ENCODE measurements at places on chromosomes 5 and 9. TPM values are rescaled to one million over a fixed set of nuclear protein-coding genes. Genes with fewer than 3 reads are reported as not detected.

Gene SH2D3C
- total RNA-seq = not detected

Gene TYRP1
- total RNA-seq = not detected

Gene HRH2
- not detected for total RNA-seq

Gene ESM1
- 12.9 TPM for total RNA-seq

Gene PIP5K1B
- not detected for total RNA-seq

Gene TXNDC8
- not detected for total RNA-seq

Gene GLT6D1
- total RNA-seq = not detected

Gene SLC34A1
- not detected for total RNA-seq

Gene PCDHGA12
- total RNA-seq = 20.4 TPM

Gene TMEFF1
- 1.5 TPM for total RNA-seq

Gene CTNND2
- not detected for total RNA-seq

Gene PTPA
- total RNA-seq = 161 TPM

Gene SPINK6
- not detected for total RNA-seq

Gene ACOT12
- total RNA-seq = not detected

Measured in HFFc6 (cell line).